ENCODE measurements at places on chromosomes 11 and 22.

GRCh38 chr22:33209930-33210784, 152.0 kb upstream of the SYN3 start:
- peak; percentile 2 for DNase-seq

DNA sequence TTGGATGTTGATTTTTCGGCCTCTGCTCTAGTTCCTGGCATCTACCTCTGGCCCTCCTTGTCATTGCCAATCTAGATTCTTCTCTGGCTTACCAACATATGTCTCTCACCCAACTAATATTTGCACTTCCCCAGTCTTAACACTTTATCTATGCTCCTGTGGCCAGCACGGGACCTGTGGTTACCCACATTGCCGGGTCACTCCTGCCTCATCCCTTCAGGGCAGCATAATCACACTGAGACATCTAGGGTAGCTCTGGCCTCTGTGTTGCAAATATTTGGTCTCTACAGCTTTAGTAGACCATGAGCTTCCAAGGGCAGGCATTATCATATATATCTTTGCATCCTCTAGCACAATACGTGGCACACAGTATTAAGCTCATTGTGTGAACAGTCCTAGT, 182.0 kb upstream of the ARHGAP20 start:
- no peak for DNase-seq

DNA sequence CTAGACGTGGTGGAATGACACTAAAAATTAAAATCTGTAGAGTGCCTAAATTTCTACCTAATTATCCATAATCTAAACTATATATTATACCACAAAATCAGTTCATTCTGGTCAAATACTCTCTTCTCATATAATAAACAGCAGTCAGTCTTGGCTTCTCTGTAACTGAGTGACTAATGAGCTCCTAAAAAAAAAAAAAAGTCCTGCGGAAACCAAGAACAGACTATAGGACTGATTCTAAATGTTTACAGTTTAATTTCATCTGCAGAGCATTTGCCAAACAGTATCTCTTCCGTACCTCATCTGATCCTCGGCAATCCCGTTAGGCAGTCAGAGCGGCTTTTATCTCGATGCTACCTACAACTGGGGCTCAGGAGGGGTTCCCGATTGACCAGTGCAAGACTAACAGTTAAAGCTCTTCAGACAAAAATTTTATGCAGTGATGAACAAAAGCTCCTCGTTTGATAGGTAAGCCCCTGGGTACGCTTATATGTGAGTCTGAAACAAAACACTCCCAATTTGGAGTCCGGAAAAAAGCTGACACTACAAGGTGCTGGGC, 686 bp downstream of the KIF18A start:
- peak; percentile 45 for DNase-seq

DNA sequence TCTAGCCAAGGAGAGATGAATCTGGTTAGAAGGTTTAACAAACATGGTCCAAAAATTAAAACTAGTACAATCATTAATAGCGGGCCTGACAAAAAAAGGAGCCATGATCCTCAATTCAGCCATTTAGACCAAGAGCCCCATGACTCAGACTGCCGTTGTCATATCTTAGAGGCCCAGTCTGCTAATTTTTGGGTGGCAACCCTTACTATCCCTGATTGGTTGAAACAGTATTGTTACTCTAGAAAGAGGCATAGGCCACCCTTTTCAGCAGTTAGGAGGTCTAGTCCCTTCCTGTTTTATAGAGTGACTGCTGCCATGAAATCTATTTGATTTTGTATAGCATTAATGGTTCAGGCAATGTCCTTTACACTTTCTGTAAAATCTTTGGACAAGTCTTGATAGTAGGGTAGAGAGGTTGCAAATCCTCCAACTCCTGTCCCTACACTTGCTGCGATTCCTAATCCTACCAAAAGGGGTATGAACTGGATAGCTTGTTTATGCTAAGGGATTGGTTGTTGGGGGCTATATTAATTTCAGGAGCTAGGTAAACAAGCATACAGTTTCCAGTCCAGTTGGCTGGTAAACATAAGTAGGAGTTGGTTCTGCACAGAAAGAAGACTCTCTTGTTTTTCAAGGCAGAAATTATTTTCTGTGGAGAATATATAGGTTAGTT, 1056.3 kb upstream of the CNTN5 start:
- no peak for DNase-seq

All from ELR (cell line).